Endothelial cell (in vitro differentiated cells): ENCODE measurements at places on chromosomes 13 and 19.
A peak's percentile ranks its signal among the peaks of the same experiment; 100 is the strongest.

- peak; percentile 72 for DNase-seq
Measured at GRCh38 chr19:38142176-38143035, 81.6 kb downstream of the DPF1 start.

DNA sequence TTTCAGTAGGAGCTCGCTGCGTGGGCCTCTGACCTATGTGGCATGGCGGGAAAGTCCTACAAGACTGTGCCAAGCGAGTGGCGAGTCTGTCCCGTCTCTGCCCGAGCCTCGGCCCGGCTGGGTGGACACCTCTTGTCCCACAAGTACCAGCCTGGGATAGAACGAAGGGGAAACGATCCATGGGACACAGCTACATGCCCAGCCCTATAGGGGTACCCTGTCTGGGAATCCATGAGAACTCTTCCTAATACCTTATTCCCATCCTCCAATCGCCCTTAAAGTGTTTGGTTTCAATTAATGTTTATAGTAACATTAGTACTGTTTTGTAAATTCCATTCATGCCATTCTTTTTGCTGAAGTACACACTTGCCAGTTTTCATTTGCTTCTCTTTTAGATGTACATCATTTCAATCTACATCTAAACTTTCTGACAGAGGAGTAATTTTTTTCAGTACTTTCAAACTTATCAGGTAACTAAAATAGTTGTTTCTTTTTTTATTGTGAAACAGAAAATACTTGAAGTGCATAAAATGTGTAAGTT, 667 bp upstream of the ZNF790 start:
- DNase-seq, result no peak

DNA sequence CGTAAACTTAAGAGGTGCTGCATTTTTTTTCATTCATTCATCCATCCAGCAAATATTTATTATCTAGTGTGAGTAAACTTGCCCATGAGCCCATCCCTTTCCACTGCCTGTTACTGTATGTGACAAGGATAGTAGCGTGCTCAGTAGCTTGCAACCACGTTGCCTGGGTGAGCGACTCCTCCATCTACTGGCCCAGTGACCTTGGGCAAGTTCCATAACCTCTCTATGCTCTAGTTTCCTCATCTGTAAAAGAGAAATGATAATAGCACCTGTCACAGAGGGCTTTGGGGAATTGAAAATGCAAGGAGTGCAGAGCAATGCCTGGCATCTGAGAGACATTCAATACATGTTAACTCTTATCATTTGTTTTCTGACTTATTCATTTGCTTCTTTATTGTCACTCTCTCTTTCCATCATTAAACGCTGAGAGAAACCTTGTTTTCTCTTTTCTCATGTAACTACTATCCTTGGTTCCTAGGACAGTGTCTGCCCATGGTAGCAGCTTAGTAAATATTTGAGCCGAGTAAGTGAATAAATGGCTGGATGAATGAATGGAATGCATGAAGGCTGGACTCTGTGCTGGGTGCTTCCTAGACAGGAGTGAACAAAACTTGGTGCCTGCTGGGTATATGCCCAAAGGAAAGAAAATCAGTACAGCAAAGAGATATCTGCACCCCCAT, 19.9 kb downstream of the LRCH1 start:
- DNase-seq, result no peak

GRCh38 chr19:28466107-28467045, 746.6 kb downstream of the UQCRFS1 start:
- peak; percentile 78 for DNase-seq

GRCh38 chr13:43482026-43482425, 304.7 kb downstream of the ENOX1 start:
- DNase-seq, result no peak

GRCh38 chr13:99968521-99969452, 2.8 kb downstream of the ZIC5 start:
- DNase-seq, result peak; percentile 58

DNA sequence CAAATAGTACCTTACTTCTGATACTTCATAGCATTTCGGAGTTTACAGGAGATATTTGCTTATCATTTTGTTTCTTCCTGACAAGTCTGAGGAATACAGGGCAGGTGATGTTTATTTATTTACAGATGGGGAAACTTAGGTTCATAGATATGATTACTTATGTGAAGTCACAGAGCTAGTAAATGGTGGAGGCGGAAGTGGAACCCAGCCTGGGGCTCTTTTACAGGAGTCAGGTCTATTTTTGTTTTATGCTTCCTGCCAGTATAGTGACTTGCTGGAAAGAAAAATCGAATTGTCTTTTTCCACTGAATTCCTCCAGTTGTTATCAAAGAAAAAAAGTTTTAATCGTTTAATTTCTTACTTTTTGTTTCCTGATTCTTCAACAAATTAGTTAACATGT, 66.5 kb downstream of the DGKH start:
- DNase-seq, result no peak

GRCh38 chr13:105251293-105251692, 1284.2 kb downstream of the EFNB2 start:
- DNase-seq, result no peak

DNA sequence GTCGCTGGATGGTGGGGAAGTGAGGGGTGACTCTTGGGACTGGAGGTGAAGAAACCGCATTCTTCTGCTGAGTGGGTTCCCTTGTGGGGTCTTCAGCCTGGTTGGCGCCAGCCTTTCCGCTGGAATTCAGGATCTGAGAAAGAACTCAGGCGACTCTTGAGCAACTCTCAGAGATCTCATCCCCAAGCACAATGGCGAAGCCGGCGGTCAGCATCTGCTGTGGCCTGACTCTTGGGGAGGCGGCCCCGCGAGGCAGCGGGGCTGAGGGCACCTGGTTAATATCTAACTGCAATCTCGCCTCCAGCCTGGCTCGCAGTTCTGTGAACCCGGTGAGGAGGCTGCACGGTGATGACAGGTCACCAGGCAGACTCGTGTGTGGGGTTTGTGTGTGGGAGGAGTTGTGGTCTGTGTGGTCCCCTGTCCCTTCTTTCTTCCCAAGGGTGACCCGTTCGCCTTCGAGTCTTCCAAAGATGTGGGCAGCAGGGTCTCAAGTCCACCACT, 883 bp downstream of the ZNF441 start:
- no peak for DNase-seq

GRCh38 chr13:77545626-77546412, 10.3 kb downstream of the SCEL start:
- no peak for DNase-seq

- peak; percentile 27 for DNase-seq
Measured at GRCh38 chr13:20411638-20412342, 113.9 kb downstream of the CRYL1 start.
